ENCODE measurements at places on chromosomes 1 and 21.

- DNase-seq = no peak
Measured at GRCh38 chr1:215198021-215198420, 115.5 kb downstream of the KCNK2 start.

DNA sequence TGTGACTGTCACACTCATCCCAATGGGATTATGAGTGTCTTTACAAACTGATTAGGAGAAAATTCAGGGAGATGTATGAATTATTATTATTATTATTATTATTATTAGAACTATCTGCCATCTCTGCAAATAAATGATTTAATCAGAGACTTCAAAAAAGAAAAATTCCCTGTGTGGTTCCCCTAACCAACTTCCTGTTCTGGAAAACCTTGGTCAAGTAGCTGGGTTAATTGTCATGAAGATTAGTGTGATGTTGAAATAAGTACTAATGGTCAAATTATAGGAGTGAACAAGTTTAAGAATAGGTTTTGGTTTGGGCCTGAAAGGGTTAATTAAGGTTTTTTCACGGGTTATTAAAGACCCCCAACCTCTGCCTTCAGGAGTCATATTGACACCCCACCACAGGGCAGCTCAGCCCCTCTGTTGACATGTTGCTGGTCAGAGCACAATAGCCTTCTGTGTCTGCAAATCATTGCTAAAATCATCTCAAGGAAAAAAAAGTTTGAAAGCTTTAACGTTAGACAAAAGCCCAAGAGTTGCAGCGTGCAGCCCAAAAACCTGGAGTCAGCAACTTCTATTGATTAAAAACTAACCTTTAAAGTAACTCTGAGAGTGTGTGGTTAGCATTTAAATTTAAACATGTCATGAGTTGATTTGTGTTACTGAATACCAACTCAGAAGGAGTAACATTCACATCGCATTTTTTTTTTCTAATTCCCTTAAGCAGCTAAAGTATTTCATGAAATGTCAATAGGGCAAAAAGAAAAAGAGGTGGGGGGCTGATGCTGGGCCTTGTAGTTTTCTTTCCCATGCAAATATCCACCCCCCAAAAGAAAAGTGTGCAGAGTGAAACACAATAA is 272.5 kb downstream of the TM2D1 start:
- DNase-seq = no peak

DNA sequence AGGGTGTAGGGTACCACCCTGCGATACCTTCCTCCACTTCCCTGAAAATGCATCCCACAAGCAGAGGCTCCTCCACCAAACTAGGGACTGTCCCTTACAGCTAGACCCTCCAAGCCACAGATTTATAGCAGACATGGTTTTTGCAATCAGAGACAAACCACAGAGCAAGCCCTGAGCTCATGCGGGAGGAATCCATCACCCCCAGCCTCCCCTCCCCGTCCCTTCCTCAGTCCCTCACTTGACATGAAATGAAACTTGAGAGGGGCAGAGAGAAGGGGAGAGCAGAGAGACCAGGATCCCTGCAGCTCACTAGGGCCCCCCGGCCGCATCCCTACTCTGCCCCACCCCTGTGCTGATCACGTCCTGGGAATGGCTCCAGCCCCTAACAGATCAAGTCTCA is 94.9 kb downstream of the MRPL37 start:
- no peak for DNase-seq

DNA sequence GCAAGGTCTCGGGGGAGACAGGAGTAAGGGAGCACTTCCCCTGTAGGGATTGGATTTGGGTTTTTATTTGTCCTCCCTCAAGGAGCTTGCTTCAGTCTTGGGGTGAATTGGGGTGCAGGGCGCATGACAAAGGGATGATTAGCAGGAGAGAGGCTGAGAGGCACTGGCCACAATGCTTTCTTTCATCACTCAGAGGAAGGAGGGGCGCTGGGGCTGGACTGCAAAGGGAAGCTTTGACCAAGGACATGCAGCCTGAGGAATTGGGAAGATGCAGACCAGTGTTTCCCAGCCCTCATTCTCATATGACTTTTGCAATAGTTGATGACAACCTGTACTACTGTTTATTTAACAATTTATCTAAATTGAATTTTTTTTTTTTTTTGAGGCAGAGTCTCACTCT is 34.1 kb upstream of the PDPN start:
- no peak for DNase-seq

DNA sequence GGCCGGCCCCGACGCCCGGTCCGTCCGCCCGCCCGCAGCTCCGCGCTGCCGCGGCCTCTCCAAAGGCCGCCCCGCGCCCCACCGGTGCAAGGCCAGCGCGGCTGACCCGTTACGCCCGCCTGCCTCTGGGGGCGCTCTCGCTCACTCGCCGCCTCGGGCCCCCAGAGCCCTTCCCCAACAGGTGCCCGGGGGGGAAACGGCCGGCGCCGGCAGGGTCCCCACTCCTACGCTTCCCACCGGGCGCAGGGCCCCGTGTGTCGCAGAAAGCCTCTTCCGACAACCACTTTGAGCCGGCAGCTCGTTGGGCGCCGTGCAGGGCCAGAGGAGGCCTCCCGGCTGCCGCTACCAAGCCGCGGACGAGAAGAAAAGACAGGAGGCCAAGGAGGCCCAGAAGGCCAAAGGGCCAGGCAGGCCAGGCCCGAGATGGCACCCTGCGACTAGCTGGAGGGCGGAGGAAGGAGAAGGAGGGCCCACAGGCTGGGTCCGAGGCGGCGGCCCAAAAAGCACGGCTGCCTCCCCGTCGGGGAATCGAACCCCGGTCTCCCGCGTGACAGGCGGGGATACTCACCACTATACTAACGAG is 64.9 kb upstream of the FCGR2A start:
- DNase-seq = no peak

- no peak for DNase-seq
Measured at GRCh38 chr1:93766451-93766850, 84.8 kb upstream of the BCAR3 start.

DNA sequence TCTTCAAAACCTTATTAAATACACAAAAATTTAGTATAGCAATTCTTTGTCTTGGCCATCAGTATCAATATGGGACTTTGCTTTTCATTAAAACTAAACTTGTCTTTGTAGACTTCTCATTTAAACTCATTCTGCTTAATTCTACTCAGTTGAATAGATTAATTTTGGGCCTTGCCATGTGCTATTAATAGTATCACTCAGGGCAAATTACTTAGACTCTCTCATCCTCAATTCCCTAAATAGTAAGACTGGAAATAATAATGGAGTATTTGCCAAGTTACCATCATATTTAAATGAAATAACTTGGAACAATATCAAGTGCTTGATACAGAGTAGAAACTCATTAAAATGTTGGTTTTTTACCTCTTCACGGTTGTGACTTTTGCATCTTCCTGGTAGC is 13.4 kb downstream of the HOOK1 start:
- no peak for DNase-seq

- DNase-seq = no peak
Measured at GRCh38 chr1:31031330-31032143, 34.0 kb downstream of the PUM1 start.

DNA sequence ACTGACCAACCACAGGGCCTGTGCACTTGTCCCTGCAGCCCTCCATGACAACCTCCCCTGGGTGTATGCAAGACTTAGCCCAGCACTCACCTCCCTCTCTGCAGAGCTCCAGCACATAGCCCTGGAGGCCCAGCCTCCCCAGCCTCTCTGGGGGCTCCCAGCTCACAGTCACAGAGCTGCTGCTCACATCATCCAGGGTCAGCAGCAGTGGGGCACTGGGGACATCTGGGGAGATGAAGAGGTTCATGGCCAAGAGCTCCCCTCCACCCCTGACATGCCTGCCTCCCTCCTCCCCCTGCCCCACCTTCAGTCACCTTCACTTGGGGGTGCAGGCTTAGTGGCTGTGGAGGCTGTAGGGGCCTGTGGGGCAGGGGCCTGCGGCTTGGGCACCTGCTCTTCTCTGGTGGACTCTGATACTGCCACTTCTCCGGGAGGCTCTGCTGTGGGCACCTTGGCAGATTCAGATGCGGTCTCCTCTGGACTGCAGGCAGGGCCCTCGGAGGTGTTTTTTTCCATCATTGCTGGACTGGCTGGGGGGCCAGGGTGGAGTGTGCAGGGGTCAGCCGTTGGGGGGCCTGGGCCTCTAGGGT is at the start of gene MYBPH:
Gene MYBPH (minus strand): TSS at position 590 of the 590 bp plus-strand sequence. CDS start 71 bp downstream, at position 519.
- DNase-seq = no peak

DNA sequence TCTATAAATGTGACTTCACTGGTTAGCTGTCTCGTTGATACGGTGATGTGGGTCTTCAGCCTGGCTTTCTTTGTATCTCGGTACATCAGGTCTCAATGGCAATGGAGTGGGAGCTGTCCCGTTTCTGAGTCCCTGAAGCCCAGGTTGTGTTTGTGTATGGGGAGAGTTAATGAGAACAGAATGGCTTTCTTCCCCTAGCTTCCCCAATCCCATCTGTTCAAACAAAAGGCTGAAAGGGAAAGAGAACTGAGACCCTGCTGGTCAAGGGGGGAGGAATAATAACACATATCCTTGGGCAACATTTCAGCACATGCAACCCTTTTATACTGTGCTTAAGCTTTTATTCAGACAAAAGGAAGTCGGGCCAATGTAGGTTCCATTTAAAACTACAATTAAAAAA is 28.4 kb upstream of the CASQ2 start:
- DNase-seq = no peak

GRCh38 chr1:44740179-44740617 is 561 bp downstream of the KIF2C start:
- no peak for DNase-seq

DNA sequence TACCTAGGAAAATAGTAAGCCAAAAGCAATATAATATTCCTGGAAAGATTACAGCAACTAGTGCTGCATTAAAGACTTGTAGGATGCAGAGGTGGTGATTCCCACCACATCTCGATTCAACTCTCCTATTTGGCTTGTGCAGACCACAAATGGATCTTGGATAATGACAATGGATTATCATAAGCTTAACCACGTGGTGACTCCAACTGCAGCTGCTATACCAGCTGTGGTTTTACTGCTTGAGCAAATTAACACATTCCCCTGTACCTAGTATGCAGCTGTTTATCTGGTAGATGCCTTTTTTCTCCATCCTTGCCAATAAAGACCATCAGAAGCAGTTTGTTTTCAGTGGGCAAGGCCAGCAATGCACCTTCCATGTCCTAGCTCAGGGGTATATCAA is 542.7 kb upstream of the ADGRL4 start:
- DNase-seq = no peak

DNA sequence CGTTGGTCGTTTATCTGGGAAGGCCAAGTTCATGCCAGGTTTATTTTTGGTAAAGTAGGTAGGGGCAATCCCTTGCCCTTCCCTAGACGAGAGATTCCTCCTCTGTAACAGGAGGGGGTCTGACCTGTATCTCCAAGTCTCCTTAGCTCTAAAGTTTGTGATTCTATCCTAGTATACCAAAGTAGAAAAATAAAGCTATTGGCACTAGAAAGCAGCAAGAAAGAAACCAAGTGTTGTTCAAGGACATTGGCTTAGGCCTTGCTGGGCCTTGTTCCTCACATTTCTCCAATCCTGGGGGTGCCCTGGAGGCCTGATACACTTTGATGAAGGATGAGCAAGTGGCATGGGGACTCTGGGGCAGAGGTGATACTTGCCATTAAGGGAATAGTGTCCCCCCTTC is 814 bp downstream of the MTARC2 start:
- DNase-seq = no peak

DNA sequence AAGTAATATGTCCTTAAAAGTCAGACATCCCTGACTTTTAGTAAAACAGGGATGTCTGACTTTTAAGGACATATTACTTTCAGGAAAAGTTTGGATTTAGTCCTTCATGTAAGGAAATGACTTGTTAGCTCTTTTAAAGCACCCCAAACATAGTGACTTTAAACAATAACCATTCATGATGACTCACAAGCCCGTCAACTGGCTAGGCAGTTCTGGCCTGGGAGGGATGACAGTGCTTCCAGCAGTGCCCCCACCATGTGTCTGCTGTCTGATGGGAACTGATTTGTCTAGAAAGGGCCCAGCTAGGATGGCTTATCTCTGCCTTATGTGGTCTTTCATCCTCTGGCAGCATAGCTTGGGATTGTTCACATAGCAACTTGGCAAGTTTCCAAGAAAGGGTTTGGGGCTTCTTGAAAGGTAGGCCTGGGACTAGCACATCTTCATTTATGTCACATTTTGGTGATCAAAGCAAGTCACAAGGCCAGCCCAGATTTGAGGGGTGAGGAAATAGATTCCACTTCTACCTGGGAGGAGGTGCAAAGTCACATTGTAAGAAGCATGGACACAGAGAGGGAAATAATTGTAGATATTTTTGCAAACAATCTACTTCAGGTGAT is 143.5 kb downstream of the C1orf94 start:
- DNase-seq = no peak

All from activated naive CD4-positive, alpha-beta T cell (primary cell).